ENCODE measurements at places on chromosomes 5 and 9. TPM values are rescaled to one million over a fixed set of nuclear protein-coding genes. Genes with fewer than 3 reads are reported as not detected.

DNA sequence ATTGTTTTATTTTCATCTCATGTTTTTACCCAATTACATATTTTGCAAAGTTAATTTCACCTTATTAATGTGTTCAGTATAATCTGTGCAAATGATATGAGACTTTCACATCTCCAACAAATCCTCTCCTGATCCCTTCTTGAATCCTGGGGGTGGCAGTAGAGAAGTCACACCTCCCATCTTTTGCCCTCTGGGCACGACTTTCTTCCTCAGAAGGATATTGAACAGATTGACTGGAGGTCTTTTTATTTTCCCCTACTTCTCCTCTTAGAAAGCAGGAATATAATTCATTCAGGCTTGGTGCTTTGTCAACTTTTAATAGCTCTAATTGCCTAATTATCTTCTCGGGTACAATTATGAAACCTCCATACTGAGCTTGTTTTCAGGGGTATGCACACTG lies 1037.1 kb upstream of the NUDT12 start:
- H3K27me3 ChIP-seq = no peaks in the 10 kb centered on the region
- H3K4me3 ChIP-seq = no peak overlapping the region
- no peaks in the 10 kb centered on the region for H3K4me1 ChIP-seq
- DNase-seq = no peak
- H3K27ac ChIP-seq = no peak overlapping the region

RGS7BP gene
- not detected for total RNA-seq

KCNN2 gene
- total RNA-seq = not detected

DNA sequence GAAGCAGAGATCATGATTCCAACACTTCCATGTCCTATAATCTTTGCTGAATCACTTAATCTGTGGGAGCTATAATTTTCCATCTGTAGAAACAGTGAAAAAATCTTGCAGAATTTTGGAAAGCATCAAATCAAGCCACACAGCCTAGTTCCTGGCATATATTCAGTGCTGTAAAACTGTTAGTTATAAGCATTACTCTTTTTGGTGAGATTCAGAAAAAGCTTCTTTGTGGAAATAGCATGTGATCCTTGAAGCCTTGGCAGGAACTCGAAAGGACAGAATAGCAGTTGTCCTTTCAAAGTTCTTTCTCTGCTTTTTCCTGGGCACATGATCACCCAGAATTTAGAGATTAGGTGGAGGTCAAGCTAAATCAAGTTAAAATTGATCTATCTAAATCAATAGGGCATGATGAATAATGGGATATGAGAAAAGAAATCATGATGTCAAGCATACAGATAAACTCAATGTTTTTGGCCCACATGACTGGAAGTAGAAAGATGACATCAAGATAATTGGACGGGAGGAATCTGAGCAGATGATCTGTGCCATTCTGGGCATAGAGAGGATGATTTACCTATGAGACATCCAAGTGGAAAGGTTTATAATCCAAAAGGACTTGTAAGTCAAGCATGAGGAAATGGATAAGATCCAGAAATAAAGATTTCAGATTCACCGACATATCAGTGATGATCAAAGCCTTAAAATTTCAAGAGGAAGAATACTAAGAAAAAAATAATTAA lies 73.1 kb downstream of the TMEM232 start:
- no peak overlapping the region for H3K4me3 ChIP-seq
- DNase-seq = no peak
- no peaks in the 10 kb centered on the region for H3K36me3 ChIP-seq
- no peak overlapping the region for H3K27ac ChIP-seq

IL4 gene
- not detected for total RNA-seq

DNA sequence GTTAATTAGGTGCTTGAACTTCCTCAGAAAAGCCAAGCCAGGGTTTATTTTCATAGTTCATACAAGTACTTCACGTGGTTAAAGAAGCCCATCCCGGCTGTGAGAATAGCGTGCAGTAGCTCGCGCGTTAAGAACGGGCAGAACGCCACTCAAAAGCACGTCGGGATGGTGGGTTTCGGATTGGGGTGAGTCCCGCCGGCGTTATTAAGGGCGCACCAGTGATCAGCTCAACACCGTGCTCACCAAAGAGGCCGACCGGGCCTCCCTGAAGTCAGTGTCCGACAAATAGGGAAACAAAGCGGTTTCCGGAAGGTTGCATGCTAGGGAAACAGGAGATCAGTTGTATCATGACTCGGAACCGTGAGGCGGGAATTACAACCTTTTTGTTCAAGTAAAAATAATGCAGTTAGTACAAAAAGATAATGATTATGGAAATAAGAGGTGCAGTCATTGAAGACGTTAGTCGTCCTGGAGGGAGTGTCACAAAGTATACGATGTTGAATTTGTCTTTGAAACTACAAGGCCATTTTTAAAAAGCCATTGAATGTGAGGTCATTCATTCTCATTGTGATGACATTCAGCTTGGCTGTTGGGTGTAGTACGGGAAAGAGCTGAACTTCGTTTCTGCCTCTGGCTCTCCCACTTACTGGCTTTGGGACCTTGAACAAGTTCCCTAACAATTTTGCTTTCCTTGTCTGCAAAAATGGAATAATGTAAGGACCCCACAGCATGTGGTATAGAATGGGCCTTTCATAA lies 992 bp downstream of the SETD9 start:
- H3K4me3 ChIP-seq = peak overlapping the region; percentile 81
- peak; percentile 0 for DNase-seq
- peak overlapping the region; percentile 53 for H3K27ac ChIP-seq
- H3K36me3 ChIP-seq = no peaks in the 10 kb centered on the region
- H3K27me3 ChIP-seq = no peaks in the 10 kb centered on the region
- H3K4me1 ChIP-seq = peaks cover 8% of the 10 kb centered on the region

THBS4 gene
- total RNA-seq = 0.53 TPM

SHISAL2B gene
- not detected for total RNA-seq

TPM2 gene
- 57.5 TPM for total RNA-seq

DNA sequence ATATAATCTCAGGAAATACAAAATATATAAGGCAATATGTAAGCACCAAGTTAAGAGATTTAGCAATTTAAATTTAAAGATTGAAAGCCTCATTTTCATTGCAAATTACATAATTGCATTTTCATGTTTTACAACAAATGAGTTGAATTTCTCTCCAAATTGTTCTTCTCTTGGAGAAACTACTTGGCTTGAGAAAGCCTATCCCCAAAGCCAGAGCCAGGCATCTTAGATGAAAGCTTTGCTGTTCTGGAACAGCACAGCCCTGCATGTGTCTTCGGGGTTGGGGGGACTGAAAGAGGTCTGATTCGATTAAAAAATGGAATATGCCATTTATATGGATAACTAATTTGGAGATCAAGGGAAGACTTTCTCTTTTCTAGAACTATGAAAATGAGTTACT lies 212.0 kb downstream of the PARP8 start:
- H3K4me3 ChIP-seq = no peak overlapping the region
- H3K36me3 ChIP-seq = no peaks in the 10 kb centered on the region
- no peak for DNase-seq
- no peak overlapping the region for H3K27ac ChIP-seq
- H3K27me3 ChIP-seq = no peaks in the 10 kb centered on the region
- no peaks in the 10 kb centered on the region for H3K4me1 ChIP-seq

- H3K36me3 ChIP-seq = no peaks in the 10 kb centered on the region
- H3K27ac ChIP-seq = no peak overlapping the region
- H3K27me3 ChIP-seq = no peaks in the 10 kb centered on the region
Measured at GRCh38 chr5:54301220-54301619, 9.2 kb downstream of the ARL15 start.

PCDH1 gene
- total RNA-seq = 1.4 TPM

NIPAL4 gene
- total RNA-seq = 0.06 TPM

EFNA5 gene
- total RNA-seq = not detected

BARHL1 gene
- total RNA-seq = not detected

GRCh38 chr5:158074992-158075769 lies 216.2 kb upstream of the CLINT1 start:
- no peaks in the 10 kb centered on the region for H3K27me3 ChIP-seq
- no peaks in the 10 kb centered on the region for H3K36me3 ChIP-seq

GRCh38 chr9:108786901-108787689 lies 68.7 kb downstream of the ACTL7B start:
- H3K27me3 ChIP-seq = peaks cover 4% of the 10 kb centered on the region
- H3K36me3 ChIP-seq = no peaks in the 10 kb centered on the region
- H3K4me1 ChIP-seq = peaks cover 4% of the 10 kb centered on the region
- H3K27ac ChIP-seq = no peak overlapping the region

DNA sequence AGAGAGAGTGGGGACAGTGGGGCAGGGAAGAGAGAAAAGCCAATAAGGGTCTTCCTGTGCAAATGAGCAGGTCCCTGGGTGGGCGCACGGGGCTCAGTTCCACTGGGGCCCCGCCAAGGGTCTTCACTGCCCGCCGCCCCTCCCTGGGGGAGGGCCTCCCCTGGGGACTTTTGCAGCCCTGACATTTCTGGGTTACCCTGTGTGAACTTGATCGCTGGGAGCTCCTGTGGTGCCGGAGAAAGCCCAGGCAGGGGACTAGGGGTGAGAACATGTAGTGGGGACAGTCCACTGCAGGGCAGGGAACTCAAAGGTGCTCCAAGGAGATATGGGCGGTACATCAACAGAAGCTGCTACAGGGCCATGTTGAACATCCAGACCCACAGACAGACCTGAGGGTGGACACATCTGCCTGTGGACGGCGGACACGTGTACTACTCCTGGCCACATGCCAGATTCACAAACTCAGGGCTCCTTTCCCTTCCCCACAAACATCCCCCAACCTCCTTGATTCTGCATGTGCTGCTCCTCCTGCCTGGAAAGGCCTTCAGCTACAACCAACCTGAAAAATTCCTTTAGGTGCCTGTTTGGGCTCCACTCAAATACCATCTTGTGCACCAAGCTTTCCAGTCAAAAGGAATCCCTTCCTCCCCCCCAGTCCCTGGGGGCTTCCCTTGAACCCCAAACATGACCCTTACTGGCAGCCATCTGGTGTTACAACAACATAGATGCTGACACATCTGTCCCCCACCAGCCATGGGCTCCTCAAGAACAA lies 43.0 kb upstream of the NEK6 start:
- no peaks in the 10 kb centered on the region for H3K27me3 ChIP-seq
- no peak for DNase-seq
- peaks cover 12% of the 10 kb centered on the region for H3K4me1 ChIP-seq

GRCh38 chr9:72443855-72444254 lies 77.6 kb upstream of the TMC1 start:
- peak overlapping the region; percentile 16 for H3K27ac ChIP-seq
- H3K4me1 ChIP-seq = no peaks in the 10 kb centered on the region
- DNase-seq = peak; percentile 5
- H3K4me3 ChIP-seq = no peak overlapping the region

NR6A1 gene
- total RNA-seq = 0.39 TPM

GRCh38 chr9:135061441-135061840 lies 26.0 kb upstream of the OLFM1 start:
- H3K27me3 ChIP-seq = peaks cover 19% of the 10 kb centered on the region
- no peaks in the 10 kb centered on the region for H3K4me1 ChIP-seq

DNA sequence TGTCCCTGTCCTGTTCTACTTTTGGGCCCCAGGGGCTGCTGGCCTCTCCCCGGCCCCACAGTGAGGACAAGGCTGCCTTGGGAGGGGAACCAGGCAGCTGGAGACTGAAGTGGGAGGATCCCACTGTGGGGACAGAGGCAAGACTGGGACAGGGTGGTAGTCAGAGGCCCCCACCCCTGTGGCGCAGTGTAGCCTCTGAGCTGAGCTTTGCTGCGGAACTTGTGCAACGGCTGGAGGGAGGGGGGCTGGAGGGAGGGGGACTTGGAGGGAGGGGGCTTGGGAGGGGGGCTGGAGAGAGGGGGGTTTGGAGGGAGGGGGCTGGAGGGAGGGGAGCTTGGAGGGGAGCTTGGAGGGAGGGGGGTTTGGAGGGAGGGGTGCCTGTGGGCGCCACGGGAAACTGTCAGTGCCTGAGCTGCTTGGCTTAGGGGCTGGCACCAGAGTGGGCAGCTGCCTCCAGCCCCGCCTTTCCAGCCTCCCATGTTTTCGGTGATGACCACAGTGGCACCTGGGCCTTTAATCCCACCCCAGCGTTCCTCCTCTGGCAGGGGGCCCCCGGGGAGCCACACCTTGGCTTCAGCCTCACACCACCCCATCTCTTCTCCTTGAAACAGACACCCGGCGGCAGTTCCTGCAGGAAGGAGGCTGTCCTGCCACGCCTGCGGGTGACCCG lies 2.3 kb upstream of the FUT7 start:
- no peak for DNase-seq
- peaks cover 7% of the 10 kb centered on the region for H3K4me1 ChIP-seq
- H3K36me3 ChIP-seq = no peaks in the 10 kb centered on the region
- H3K4me3 ChIP-seq = no peak overlapping the region
- H3K27me3 ChIP-seq = peaks cover 20% of the 10 kb centered on the region

DNA sequence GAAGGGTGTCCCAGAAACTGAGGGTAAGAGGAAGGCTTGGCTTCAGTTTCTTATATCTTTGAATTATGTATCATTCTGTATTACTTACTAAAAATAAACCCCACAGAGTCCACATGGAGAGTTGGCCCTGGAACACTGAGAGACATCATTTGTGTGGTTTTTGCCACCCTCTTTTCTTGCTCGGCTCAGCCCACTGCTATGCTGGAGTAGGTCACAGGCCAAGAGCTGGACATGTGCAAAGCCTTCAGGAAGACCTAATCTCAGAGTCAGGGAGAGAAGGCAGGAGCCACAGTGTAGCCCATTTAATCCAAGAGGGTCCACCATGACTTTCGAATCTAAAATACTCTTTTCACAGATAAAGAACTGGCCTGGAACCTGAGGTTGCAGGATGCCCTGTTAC lies 47.5 kb downstream of the MAMDC2 start:
- DNase-seq = no peak
- no peaks in the 10 kb centered on the region for H3K36me3 ChIP-seq
- H3K27me3 ChIP-seq = peaks cover 2% of the 10 kb centered on the region
- H3K4me3 ChIP-seq = no peak overlapping the region
- H3K27ac ChIP-seq = no peak overlapping the region
- H3K4me1 ChIP-seq = no peaks in the 10 kb centered on the region

C1QTNF3 gene
- 7.2 TPM for total RNA-seq

PTGES gene
- not detected for total RNA-seq

- H3K27me3 ChIP-seq = peaks cover 8% of the 10 kb centered on the region
- H3K4me1 ChIP-seq = no peaks in the 10 kb centered on the region
- no peak for DNase-seq
- H3K27ac ChIP-seq = no peak overlapping the region
- H3K4me3 ChIP-seq = no peak overlapping the region
- no peaks in the 10 kb centered on the region for H3K36me3 ChIP-seq
Measured at GRCh38 chr5:15501091-15501791, 1.3 kb downstream of the FBXL7 start.

DNM1 gene
- 1.8 TPM for total RNA-seq

NUP214 gene
- total RNA-seq = 99.3 TPM

DNA sequence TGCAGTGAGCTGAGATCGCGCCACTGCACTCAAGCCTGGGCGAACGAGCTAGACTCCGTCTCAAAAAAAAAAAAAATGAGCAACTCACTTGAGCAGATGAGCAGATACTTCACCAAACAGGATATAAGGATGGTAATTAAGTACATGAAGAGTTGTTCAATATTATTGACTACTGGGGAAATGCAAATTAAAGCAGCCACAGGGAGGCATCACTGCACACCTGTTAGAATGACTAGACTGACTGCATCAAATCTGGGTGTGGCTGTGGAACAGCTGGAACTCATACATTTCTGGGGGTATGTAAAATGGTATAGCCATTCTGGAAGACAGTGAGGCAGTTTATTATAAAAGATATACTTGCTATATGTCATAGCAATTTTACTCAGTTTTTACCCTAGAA lies 93.0 kb downstream of the WNK2 start:
- peaks cover 7% of the 10 kb centered on the region for H3K27me3 ChIP-seq
- H3K4me3 ChIP-seq = no peak overlapping the region
- H3K27ac ChIP-seq = no peak overlapping the region
- DNase-seq = no peak
- no peaks in the 10 kb centered on the region for H3K36me3 ChIP-seq

Measured in T-cell (primary cell).